Nucleus accumbens (tissue), 56 donors: ENCODE measurements at places on chromosomes 5 and 9.

DNA sequence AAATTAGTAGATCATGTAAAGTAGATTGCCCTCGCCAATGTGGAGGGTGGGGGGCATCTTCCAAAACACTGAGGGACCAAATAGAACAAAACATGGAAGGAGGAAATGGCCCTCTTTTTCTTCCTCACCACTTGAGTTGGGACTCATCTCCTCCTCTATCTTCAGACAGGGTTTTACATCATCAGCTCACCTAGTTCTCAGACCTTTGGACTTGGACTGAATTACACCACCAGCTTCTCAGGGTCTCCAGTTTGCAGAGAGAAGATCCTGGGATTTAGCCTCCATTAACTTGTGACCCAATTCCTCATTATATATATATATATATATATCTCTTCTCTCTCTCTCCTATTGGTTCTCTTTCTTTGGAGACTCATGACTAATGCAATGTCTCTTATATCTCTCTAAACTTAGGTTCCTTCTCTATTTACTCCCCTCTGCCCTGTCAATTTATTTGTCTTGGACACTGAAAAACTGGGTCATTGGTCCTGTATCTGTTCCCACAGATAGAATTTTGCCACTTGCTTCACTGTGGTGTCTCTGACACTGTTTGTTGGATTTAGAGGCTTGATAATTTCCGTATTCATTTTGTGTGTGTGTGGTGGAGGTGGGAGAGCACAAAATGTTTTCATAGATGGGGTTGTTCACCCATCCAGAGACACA, 54.3 kb upstream of the TXNDC8 start:
- DNase-seq: no peak

DNA sequence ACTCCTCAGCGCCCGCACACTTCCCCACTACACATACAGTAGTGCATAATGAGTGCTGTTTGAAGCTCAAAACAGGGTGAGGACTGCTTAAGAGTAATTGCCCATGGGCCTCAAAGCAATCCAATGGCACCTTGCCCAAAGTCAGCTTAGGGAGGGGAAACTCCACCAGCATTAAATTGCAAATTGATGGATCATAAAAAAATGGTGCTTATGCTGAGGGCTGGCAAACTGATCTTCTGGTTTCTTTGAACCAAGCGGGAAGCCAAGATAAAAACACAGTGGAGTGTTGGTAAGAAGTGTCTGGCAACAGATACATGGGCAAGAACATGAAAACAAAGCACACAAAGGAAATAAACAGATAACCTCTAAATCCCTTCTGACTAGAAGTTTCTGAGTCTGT, 28.0 kb downstream of the TLE1 start:
- no peak for DNase-seq

DNA sequence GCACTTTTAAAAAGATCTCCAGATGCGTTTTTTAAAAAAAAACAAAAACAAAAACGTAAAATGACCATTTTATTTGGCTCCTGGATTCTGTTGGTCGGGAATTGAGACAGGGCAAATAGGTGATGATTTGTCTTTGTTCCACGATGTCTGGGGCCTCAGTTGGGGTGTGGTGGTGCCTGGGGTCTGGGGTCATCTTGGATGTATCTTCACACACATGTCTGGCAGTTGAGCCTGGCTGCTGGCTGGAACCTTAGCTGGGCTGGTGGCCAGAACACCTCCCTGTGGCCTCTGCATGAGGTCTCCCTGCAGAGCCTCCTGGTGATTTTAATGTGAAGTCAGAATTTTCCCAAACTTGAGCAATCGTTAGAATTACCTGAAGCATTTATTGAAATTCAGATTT, 42.5 kb upstream of the BASP1 start:
- no peak for DNase-seq

- no peak for DNase-seq
Observed at GRCh38 chr5:86917117-86917579, 299.4 kb downstream of the COX7C start.

DNA sequence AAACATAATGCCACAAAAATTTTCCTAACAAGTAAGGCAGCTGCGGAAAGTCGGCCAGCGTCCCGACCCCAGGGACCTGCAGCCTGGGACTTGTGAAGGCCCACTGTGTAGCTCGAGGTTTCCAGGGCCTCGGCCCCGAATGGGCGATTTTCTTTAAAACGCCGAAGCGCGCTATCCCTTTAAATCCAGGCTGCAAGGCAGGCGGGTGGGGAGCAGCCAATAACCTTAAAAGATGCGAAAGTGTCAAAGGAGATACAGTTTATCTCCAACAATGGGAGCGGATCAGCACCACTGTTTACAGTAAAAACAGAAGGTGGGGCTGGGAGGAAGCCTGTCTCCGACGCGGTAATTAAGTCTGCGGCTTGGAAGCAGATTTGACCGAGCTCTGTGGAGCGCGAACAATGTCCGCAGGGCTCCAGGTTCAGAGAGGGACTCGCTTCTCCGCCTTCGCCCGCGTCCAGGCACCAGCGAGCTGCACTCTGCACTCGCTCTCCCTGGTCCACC, 1.7 kb upstream of the ZSWIM6 start:
- DNase-seq: no peak

- no peak for DNase-seq
Observed at GRCh38 chr9:34177593-34178435, 1.0 kb upstream of the UBAP1 start.

GRCh38 chr5:6632324-6632887, 438 bp downstream of the NSUN2 start:
- DNase-seq: no peak

DNA sequence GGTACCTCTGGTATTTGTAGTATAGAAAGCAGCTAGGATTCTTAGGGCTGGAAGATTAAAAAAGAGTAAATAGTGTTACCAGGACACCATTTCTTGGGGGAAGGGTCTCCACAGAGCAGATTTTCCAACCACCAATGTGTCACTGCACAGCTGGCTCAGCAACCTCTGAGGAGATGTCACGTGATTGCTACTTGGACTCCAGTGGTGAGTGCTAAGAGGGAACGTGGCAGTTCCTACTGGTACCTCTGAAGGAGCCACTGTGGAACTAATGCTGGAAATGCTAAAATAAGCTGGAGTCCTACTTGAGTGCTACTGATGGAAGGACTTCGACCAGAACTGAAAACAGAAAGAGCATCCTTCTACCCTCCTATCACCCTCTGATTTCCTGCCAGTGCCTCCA, 36.1 kb upstream of the SPDL1 start:
- DNase-seq: no peak

DNA sequence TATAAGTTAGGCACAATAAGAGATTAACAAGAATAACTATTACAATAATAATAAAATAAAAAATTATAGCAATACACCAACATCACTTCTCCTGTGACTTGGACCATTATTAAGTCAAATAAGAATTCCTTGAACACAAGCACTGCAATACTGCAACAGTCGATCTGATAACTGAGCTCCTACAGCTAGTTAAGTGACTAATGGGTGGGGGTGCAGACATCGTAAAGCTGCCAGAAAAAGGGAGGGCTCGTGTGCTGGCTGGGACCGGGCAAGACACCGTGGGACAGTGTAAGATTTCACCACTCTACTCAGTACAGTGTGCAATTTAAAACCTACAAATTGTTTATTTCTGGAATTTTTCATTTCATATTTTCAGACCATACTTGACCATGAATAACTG, 78.8 kb downstream of the SNX24 start:
- DNase-seq: no peak

GRCh38 chr9:70263421-70263820, 4.6 kb downstream of the SMC5 start:
- no peak for DNase-seq

- peak; percentile 83 for DNase-seq
Observed at GRCh38 chr9:133526721-133527321, 2.1 kb upstream of the MYMK start.

DNA sequence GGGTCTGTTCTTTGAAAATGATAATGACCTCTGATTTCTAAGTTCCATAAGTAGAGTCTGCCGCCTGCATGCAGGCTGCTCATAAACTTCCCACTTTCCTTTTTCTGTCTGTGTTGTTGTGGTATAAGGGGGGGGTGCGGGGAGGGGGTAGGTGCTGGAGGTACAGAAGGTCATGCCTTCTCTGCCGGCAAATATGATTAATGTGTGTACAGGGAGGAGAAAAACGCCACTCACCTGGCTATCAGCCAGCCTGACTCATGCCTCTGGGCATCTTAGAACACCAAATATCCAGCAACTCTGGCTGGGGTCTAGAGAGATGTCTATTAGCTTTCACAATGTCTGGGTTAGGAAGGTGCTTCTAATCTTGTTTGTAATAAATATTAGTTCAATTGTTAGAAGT, 128.3 kb downstream of the EFNA5 start:
- DNase-seq: no peak

- DNase-seq: no peak
Observed at GRCh38 chr9:105331160-105331559, 86.7 kb downstream of the SLC44A1 start.

- no peak for DNase-seq
Observed at GRCh38 chr5:122463221-122463620, 151.2 kb downstream of the SNCAIP start.

- DNase-seq: no peak
Observed at GRCh38 chr5:96054311-96055030, 92.8 kb upstream of the ELL2 start.

DNA sequence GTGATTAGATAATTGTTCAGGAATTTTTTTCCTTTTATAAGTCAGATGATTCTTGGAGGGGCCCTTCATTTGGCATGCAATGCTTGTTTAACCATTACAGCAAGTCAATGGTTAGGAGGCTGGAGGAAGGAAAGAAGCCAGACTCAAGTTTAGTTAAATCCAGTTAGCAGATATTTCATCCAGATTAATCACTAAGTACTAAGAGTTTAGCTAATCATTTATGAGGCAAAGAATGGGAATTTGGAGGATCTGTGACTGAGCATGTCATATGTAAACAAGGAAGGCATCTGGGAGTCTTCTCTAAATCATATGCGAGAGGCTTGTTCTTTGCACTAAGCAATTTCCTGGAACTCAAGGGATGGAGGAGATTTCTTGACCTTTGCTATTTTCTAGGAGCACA, 145.3 kb upstream of the SGCD start:
- DNase-seq: no peak

GRCh38 chr5:159522841-159523240, 192.6 kb upstream of the IL12B start:
- DNase-seq: no peak

DNA sequence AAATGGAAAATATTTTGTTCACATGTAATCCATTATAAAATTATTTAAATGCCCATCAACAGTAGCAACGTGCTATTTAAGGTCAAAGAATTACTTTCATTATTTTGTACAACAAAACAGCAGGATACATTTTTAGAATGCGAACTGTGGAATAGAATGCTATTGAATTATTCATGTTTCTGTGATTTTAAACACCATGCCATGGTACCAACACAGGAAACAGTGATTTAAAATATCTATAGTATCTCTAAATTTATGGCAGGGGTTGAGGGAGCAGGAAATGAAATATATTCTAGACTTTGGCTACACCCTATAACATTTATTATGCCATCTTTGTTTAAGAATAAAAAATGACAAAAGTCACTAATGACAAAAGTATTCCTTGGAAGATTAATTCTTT, 62.4 kb downstream of the DROSHA start:
- no peak for DNase-seq

DNA sequence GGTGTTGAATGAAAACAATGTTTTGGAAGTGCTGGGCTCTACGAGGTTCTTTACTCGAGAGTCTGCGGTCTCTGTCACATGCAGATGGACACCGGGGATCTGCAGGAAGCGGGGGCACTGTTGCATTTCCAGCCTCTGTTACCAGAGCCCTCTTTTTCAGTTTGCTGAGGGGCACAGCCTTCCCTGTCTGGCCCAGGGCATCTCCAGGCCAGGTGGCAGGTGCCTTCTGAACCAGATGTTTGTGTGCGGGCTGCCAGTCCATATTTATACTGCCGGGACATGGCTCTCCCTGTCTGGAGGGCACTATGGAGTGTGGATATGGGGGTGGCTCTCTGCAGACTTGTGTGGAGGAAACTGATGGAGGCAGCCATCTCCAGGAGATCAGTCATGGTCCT, 18.7 kb upstream of the POMT1 start:
- no peak for DNase-seq

- peak; percentile 52 for DNase-seq
Observed at GRCh38 chr5:141783005-141783946, 94.9 kb downstream of the PCDH1 start.

DNA sequence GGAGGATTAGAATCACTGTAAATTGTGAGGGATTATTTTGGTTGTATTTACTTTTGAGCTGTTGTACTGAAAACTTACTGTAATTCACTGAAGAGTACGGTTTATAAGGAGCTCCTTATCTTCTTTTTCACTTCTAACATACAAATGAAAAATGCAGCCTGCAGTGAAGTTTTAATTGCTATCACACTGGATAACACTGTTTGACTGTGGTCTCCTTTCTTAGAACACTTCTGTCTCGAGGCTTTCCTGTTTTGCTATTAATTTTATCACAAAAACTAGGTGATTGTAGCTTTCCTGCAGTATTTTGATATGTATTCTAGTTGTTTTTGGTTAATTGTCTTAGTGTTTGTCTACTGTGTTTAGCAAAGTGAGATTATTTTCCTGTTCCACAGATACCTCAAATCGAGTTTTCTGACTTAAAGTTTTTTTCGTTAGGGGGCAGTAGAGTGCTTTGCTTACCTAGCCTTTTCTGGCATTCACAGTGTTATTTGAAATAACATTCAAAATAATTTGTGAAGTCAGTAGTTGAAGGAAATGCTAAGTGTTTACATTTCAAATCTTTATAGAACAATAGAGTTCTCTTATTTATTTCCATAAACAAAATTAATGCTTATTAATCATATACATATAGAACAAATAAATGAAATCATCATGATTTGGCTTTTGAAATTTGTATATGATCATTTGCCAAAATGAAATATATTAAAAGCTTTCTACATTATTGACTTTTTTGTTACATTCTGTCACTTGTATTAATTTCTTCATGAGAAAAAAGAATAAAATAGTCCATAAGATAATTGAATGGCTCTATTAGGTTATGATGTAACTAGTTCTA, 52.9 kb downstream of the COMMD10 start:
- DNase-seq: no peak

DNA sequence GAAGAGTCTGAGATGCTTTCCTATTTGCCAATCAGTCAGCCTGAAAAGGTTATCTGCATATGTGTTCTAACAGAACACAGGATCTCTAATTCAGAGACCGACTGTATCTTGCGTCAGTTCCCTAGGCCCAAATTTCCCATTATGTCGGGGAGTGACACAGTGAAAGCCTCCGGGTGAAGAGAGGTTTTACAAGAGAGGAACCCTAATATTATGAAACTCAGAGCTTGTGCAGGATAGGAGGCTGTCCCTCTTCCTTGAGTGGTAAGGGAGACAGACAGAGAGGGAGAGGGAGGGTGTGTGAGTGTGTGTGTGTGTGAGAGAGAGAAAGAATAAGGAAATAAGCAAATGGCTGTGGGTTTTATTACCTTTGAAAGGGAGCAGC, 1.9 kb downstream of the CD14 start:
- no peak for DNase-seq
